ENCODE measurements at places on chromosomes 11 and 22. TPM values are rescaled to one million over a fixed set of nuclear protein-coding genes. Genes with fewer than 3 reads are reported as not detected.

Gene EMID1
- 25.5 TPM for total RNA-seq

DNA sequence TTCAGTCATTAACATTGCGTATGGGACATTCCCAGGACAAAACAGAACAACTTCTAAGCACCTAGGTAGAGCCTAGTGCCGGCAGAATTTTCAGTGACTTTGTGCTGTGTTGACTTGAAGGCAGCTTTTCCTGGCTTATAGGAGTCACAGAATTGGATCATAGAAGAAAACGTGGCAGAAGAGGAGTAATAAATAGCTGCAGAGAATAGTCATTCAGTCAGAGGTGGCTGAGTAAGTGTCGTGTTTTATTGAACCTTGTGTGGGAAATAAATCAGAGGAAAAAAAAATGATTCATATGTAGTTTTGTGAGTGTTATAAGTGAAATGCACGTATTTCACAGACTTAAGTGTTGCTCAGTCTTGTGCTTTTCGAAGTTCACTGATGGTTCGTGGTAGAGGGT, 2.1 kb downstream of the BARX2 start:
- H3K4me1 ChIP-seq: peaks cover 11% of the 10 kb centered on the region
- H3K27me3 ChIP-seq: peaks cover 10% of the 10 kb centered on the region
- no peak for DNase-seq
- no peaks in the 10 kb centered on the region for H3K36me3 ChIP-seq
- no peak overlapping the region for H3K4me3 ChIP-seq

GRCh38 chr11:129035244-129035643, 92.6 kb upstream of the TP53AIP1 start:
- no peak overlapping the region for H3K27ac ChIP-seq
- H3K4me3 ChIP-seq: no peak overlapping the region
- no peak for DNase-seq
- no peaks in the 10 kb centered on the region for H3K4me1 ChIP-seq
- H3K27me3 ChIP-seq: no peaks in the 10 kb centered on the region

Gene OR4A5
- not detected for total RNA-seq

GRCh38 chr22:35597692-35598395, 19.3 kb downstream of the MB start:
- DNase-seq: no peak
- H3K4me3 ChIP-seq: no peak overlapping the region
- no peak overlapping the region for H3K27ac ChIP-seq
- no peaks in the 10 kb centered on the region for H3K4me1 ChIP-seq
- no peaks in the 10 kb centered on the region for H3K36me3 ChIP-seq
- no peaks in the 10 kb centered on the region for H3K27me3 ChIP-seq

Gene PARVB
- total RNA-seq: 105 TPM

DNA sequence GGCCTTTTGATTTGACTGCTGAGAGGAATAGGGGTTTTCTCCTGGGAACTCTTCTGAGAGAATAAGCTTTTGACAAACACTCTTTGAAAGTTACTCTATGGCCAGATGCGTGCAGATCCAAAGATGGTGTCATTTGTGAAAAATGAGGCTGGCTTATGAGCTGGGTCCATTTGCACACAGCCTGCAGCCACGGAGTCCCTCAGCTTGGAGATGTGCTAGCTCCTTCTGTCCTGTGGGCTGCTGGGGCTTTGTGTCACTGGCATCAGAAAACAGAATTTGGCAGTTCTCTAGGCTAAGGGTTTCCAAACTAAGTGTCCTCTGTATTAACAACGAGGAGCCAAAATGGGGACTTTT, 702.4 kb downstream of the NTM start:
- H3K36me3 ChIP-seq: peaks cover 7% of the 10 kb centered on the region
- no peak overlapping the region for H3K4me3 ChIP-seq
- H3K27me3 ChIP-seq: no peaks in the 10 kb centered on the region
- H3K27ac ChIP-seq: no peak overlapping the region

DNA sequence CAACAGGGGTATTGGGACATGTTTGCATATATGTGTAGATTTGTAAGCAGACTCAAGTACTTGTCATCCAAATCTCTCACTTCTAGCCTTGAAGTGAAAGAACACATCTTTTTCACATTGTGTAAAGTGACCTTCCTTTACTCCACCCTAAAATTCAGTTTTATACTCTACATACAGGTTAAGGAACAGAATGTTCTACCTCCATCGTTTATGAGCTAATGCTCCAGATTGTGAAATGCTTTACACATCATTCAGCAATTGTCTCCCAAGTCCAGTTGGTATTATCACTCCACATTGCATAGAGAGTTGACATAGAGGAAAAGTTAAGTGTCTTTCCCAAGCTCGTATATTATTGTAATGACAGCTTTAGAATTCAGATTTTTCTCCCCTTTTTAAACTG, 46.1 kb upstream of the BLID start:
- H3K36me3 ChIP-seq: no peaks in the 10 kb centered on the region
- no peaks in the 10 kb centered on the region for H3K27me3 ChIP-seq
- no peak overlapping the region for H3K27ac ChIP-seq
- H3K4me1 ChIP-seq: peaks cover 10% of the 10 kb centered on the region
- H3K4me3 ChIP-seq: no peak overlapping the region
- no peak for DNase-seq

DNA sequence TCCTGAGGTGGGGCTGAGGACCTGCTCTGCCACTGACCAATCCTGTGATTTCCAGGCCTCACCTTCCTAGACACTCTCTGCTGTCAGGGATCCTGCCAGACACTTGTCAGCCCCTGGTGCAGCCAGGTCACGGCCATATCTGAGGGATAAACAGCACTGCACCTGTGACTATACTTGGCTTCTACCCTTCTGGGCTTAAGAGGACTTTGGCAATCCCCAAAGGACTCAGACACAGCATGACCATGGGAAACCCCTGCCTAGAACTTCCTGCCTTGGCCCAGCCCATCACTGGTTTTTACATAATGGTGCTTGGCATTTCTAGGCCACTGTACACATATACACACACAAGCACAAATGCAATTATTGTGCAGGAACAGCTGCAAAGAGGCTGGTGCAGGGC, 11.6 kb upstream of the OLFML1 start:
- peaks cover 2% of the 10 kb centered on the region for H3K4me1 ChIP-seq
- H3K36me3 ChIP-seq: no peaks in the 10 kb centered on the region
- H3K27me3 ChIP-seq: no peaks in the 10 kb centered on the region
- no peak overlapping the region for H3K4me3 ChIP-seq

GRCh38 chr22:49218142-49218541, 609.5 kb downstream of the BRD1 start:
- H3K27ac ChIP-seq: no peak overlapping the region
- H3K4me3 ChIP-seq: no peak overlapping the region
- H3K27me3 ChIP-seq: peaks cover 2% of the 10 kb centered on the region
- H3K36me3 ChIP-seq: no peaks in the 10 kb centered on the region
- no peaks in the 10 kb centered on the region for H3K4me1 ChIP-seq
- DNase-seq: no peak

DNA sequence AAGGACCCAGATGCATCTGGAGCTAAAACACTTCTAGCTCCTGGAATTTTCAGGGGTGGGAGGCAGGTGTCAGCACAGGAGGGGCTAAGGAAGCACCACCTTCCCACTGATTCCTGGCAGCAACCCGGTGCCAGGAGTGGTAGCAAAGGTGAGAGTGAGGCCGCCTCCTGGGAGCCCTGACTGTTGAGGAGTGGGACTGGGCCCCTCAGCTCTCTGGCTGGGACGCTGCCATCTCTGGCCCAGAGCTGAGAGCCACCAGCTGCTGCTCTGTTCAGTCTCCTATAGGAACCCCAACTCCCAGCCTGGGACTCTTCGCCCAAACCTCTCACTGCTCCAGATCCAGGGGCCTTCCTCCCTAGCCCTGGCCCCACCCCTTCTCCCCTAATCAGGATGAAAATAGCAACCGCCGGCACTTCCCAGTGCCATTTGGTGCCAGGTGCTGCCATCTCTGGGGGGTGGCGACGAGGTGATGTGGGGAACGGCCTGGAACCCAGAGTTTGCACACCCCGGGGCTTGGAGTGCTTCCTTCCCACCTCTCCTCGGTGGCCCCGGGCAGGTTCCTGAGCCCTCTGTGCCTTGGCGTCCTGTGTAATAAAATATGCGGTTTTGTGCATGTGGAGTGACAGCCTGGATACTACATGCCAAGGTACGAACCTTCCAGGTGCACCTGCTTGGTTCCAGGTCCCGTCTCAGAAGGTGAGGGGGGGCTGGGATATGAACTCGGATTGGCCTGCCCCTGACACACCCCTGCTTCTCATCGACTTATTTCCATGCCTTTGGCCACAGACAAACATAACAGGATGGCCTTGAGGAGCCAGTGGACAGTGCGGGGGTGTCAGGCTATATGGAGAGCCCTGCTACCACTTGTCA, 35.7 kb upstream of the CELSR1 start:
- peaks cover 21% of the 10 kb centered on the region for H3K4me1 ChIP-seq
- peaks cover 16% of the 10 kb centered on the region for H3K27me3 ChIP-seq
- H3K27ac ChIP-seq: no peak overlapping the region
- H3K4me3 ChIP-seq: no peak overlapping the region
- peaks cover 4% of the 10 kb centered on the region for H3K36me3 ChIP-seq
- no peak for DNase-seq

DNA sequence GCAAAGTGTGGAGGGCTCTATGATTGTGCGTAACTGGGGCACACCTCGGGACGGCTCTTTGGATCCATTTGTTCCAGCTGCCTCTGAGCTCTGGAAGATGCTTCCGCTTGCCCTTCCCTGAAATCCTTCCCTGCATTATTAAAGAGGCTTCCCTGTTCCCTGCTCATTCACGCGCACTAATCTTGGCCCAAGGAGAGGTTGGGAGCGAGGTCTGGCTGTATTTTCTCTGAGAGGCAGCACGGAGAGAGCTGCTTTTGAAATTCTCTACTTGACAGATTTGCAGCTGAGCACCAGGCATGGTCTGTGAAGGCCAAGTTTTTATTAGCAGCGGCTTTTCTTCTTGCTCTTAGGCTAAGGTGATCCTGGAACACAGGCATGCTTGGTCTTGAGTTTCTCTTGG, 94.8 kb upstream of the NTM start:
- H3K36me3 ChIP-seq: no peaks in the 10 kb centered on the region
- H3K4me3 ChIP-seq: no peak overlapping the region
- H3K27me3 ChIP-seq: no peaks in the 10 kb centered on the region
- H3K27ac ChIP-seq: no peak overlapping the region

DNA sequence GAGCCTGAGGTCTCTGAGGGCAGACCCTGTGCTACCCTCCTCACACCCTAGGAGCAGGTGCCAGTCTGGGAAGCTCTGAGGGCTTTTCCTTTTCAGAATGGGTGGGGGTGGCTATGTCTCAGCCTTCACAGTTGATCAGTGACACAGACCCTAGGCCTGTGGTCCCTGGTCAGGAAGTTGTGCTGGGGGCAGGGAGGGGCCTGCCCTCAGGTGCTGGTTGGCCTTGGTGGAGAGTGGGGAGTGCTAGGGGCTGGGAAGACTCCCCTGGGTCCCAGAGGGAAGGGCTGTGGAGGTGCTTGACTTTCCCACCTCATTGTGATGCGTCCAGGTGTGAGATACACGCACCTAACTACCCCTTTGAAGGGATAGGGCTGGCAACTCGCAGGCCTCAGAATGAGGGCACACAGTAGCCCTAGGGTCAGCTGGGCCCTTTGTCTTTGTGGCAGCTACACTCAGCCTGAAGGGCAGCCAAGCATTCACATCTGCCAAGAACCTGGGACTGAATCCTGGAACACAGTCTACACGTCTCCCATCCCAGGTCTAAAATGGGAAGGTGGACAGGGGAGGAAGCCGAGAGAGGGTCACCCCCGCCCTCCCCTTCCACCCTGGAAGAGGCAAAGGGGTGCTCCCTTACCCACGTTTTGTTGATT, 31.2 kb upstream of the ATXN10 start:
- H3K27ac ChIP-seq: no peak overlapping the region
- no peaks in the 10 kb centered on the region for H3K4me1 ChIP-seq
- no peaks in the 10 kb centered on the region for H3K36me3 ChIP-seq
- DNase-seq: no peak

DNA sequence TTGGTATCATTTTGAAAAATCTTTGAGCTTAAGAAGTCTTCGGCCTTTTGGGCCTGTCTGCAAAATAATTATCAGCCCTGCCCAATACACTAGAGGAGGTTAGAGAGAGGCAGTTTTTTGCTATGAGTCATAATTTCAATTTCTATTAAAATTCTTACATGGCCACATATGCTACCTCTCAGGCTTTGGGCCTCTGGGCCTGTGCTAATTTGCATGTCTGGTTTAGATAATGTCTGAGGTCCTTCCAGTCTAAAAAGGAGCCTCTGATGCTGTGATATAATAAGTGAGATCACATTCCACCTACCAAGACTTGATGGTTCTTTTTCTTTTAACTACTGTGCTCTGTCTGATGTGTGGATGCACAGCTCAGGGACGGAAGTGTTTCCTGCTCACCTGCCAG, 70.8 kb downstream of the KCNJ1 start:
- DNase-seq: no peak
- peaks cover 9% of the 10 kb centered on the region for H3K27me3 ChIP-seq
- no peak overlapping the region for H3K4me3 ChIP-seq
- H3K27ac ChIP-seq: no peak overlapping the region
- H3K36me3 ChIP-seq: peaks cover 64% of the 10 kb centered on the region

- H3K27ac ChIP-seq: no peak overlapping the region
- no peak for DNase-seq
- no peaks in the 10 kb centered on the region for H3K27me3 ChIP-seq
- no peak overlapping the region for H3K4me3 ChIP-seq
- H3K4me1 ChIP-seq: peaks cover 13% of the 10 kb centered on the region
These were observed 20.6 kb downstream of the PARVA start for GRCh38 chr11:12397931-12398334.

Gene OR51I1
- total RNA-seq: 1.2 TPM

Gene NLRP14
- total RNA-seq: 0.13 TPM

Gene TRIM51
- total RNA-seq: not detected

Gene CALCA
- not detected for total RNA-seq

DNA sequence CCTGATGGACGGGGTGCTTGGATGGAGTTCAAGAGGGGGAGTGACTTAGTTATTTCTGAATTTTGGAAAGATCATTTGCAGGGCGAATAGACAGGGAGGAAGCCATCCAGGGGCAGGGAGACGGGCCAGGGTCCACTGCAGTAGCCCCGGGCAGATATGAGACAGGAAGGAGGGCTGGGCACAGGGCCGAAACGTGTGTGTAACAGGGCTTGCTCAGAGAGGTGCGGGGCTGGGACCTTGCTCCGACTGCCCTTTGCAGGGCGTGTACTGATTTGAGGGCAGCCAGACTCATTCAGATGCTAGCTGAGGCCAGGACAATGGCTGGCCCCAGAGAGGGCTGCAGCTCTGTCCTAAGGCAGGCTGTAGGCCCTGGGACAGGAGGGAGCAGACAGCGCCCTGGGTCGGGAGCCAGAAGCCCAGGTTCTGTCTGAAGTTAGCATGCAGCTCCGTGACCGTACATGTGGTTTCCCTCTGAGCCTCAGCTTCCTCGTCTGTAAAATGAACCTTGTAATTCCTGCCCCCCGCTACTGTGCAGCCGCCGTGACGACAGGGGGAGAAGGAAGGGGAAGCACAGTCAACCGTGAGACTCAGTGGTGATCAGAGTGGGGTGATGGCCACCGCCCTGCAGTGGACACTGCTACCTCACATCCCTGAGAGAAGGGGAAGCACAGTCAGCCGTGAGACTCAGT, 103.4 kb downstream of the PHF21B start:
- H3K27ac ChIP-seq: no peak overlapping the region
- H3K4me1 ChIP-seq: no peaks in the 10 kb centered on the region
- H3K4me3 ChIP-seq: no peak overlapping the region
- H3K36me3 ChIP-seq: peaks cover 28% of the 10 kb centered on the region

DNA sequence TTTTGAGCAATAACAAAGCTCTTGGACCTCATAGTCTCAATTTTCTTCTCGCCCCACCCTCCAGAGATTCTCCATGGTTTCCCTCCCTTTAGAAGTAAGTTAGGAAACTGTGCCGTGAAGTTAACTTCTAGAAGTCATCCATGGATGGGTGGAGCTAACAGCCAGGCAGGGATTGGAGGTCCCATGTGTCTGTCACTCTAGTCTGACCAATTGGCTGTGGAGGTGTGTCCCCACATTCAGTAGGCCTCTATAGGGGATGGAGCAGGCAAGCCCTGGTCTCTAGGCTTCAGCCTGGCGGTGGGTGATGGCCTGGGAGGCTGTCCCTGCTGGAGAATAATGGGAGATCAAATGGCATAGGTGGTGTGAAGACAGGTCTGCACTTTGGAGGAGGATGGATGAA, 50.7 kb downstream of the TP53I11 start:
- H3K27me3 ChIP-seq: peaks cover 51% of the 10 kb centered on the region
- H3K4me1 ChIP-seq: peaks cover 19% of the 10 kb centered on the region
- peaks cover 69% of the 10 kb centered on the region for H3K36me3 ChIP-seq
